ENCODE measurements at places on chromosomes 13 and 19. TPM values are rescaled to one million over a fixed set of nuclear protein-coding genes. Genes with fewer than 3 reads are reported as not detected.

ATP5F1D gene
- 173 TPM for polyA plus RNA-seq

DNA sequence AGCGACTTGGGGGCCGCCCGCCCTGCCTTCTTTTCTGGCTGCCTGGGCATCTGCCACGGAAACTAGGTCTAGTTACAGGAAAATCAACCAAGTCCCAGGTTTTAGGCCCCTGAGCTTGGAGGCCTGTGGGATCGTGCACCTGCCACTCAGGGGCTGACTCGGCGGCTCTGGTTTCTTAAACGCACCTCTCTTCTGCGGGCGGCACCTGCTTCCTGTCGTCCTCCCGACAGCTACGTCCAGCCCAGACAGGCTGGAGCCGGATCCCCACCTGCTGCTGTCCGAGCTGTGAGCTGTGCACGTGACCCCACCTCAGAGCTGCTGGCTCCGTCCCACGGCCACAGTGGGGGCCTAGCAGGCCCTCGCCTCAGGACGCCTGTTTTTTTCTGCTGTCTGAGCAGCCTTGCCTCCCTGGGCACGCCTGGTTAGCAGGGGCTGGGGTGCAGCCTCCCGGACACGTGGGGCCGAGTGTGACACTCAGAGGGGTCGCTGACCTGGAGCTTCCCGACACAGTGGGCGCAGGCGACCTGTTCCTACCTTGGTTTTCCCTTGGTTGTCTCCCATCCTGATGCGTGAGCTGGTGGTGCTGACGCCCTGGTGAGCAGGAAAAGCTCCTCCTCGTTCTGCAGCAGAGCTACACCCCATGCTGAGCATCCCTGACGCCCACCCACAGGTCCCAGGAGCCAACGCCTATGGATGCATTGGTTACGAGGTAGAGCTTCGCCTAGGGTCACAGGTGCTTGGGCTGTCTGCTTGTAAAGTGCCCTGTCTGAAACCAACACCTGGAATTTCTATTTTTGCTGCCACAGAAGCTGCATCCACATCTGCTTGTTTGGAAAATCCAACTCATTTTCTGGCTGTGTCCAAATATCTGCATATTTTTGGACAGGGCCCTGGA is 17.5 kb downstream of the TMEM255B start:
- no peak for DNase-seq

ACER1 gene
- polyA plus RNA-seq = not detected

CACNG6 gene
- polyA plus RNA-seq = not detected

TMPRSS9 gene
- 0.14 TPM for polyA plus RNA-seq

ACP7 gene
- polyA plus RNA-seq = 0.11 TPM

CKM gene
- polyA plus RNA-seq = 0.23 TPM

STOML3 gene
- polyA plus RNA-seq = not detected
